GM04503 (cell line): ENCODE measurements at places on chromosomes 7 and 10.

DNA sequence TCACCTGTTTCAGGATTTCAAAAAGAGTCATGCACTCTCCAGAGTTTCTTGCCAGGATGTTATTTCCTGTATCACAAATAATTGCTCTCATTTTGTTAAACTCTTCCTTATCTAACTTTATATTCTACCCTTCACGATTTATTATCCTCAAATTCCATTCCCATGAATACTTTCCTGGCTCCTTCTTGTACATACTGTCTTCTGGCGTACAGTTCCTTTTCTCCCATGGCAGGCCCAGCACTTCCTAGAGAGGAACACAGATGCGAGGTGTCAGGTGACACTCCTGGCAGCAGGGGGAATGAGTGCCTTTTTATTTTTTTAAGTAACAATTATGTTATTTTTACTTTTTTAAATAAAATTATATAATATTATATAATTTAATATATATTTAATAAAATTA, 411.9 kb downstream of the TFEC start:
- DNase-seq = peak; percentile 39

- peak; percentile 85 for DNase-seq
These were observed 47.6 kb downstream of the PDGFA start for GRCh38 chr7:471866-472639.

- DNase-seq = no peak
These were observed 4.4 kb downstream of the HIPK2 start for GRCh38 chr7:139773371-139773770.

DNA sequence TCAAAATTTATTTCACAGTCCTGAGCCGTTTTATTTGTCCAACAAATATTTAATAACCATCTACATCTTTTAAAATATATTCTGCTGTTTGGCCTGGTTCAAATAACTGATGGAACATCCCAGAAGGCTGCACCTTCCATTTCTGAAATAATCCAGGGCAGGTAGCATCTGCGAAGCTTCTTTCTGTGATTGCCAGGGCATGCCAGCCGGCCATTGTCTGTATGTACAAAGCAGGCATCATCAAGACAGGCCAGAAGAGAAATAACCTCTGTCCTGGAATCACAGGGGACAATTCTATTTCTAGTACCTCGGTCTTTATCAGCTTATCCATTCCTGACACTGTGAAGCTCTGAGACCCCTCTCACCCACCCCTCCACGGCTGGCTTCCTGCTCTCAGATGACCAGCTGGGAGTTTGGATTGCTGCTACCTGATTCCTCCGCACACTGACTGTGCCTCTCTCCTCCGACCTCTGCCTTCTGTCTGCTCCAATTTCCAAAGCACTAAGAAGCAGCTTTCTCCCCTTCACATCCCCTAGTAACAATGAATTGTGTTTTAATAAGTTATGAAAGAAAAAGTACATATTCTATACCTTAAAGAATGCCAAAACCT, 8.0 kb downstream of the DGKI start:
- DNase-seq = no peak

- DNase-seq = peak; percentile 51
These were observed 17.6 kb upstream of the AKR1C3 start for GRCh38 chr10:5076615-5077014.

DNA sequence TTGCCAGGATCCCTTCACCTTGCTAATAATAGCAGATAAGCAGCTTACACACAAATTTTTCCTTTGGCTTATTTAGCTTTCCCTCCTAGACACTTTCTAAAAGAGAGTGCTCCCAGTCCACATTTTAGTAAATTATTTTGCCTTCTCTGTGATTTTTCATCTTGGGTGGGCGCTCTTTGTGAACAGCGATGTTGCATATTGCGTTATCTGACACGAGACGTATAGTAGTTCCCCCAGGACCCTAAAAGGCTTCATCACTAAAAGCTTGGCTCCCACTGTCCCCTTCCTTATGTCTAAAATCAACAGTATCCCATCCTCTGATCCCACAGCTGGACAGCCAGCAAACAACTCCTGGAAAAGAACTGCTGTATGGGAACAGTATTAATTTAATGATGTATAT, 232.9 kb downstream of the DYNC1I1 start:
- DNase-seq = no peak

DNA sequence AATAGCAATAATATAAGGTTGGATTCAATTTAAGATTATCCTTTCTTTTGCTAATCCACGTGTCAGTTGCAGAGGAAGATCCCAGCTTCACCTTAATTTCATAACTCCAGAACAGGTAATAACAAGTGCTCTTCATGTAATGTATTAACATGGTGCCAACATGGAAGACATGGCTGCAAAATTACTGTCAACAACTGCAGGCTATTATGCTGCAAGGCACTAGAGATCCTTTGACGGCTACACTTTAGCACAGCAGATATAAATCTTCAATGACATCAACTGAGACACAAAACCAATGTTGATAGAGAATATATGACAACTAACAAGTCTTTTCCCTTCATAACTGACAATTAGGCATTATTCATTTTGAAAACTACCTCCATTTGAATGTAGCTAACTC, 96.1 kb downstream of the RNF133 start:
- DNase-seq = no peak

GRCh38 chr7:139060695-139061237, 24.9 kb upstream of the ZC3HAV1L start:
- DNase-seq = no peak

DNA sequence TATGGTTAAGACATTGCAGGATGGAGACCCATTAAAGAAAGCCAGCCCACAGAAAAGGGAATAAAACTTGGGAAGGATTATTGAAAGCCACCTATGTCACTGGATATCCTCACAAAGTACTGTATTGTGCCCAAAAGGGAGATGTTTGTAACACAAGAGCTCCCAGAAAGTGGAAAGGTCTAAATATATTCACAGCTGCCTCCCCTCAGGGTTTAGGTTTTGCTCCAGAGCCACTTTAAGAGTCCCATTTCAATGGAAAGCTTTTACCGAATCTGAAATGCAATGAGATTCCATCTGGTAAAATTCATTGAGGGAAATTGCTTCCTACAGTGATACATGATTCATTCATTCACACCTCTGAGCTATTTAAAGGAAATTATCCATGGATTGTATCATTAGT, 176.4 kb downstream of the XPNPEP1 start:
- DNase-seq = no peak
